NCI-H2029 (cell line): ENCODE measurements at places on chromosomes 5 and 9.

GRCh38 chr9:137982200-137982599 lies 104.6 kb downstream of the CACNA1B start:
- DNase-seq, result peak; percentile 52

DNA sequence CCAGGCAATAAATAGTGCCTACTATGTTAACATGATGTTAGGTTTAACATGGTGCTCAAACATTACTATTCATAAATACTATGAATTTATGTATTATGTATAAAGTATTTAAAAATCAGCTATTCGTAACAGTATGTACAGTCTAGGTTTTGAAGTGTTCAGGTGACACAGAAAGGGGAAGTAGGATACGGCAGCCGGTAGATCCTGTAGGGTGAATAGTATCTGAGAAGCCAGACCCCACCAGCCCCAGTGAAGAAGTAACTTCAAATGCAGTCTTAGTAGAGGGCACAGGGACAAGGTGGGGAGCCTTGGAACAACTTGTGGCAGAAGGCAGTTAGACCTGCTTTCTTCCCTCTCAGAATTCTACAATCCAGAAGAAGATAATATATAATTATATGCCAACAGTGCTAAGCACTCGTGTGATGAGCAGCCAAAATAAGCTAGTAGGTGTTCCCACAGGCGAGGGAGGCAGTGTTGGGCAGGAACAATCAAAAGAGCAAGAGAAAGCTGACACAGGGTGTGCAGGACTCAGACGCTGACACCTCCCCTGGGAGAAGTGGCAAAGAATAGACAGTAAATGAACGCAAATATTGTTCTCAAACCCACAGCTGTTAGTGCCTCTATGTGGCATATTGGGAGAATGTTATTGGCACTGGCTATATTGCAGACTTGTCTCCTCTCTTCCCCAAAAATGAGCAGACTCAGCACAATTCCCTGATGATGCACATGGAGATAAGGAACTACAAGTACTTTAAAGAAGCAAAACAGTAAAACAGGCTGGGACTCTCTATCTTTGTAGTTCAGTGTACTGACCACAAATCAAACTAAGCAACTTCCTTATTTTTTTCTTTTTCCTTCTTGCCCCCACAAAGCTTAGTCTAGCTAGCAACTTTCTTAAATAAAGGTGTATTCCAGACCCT lies 4.6 kb downstream of the ZNF367 start:
- no peak for DNase-seq

GRCh38 chr9:127937388-127938297 lies at the start of gene DPM2:
Gene DPM2 (minus strand): TSS chr9:127937854. CDS start chr9:127937820, 34 bp downstream.
- peak; percentile 88 for DNase-seq

DNA sequence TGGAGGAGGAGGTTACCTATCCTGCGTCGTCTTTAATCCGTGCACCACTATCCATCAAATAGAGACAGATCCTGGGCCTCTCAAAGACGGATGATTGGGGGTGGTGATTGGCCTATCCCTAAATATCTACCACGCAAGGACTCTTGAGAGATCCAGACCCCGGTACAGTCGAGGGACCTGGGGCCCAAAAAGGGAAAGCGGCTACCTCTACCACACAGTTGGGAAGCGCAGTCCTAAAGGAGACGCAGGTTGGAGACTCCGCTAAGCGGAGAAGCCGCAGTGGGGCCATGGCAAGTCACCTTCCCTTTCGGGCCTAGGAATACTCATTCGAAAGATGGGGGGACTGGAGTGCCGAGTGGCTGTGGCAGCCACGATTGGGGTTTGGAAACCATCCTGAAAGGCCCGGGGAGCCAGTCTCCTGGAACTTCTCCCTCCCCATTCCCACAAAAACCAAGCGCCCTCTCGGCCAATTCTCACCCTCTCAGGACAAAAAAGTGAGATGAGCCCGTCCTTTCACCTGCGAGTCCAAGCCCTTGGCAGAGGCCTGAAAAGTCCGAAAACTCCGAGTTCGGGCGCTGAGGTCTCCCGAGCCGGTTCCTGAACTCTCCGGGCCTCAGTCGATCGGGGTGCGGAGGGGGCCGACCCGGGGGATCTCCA lies 499 bp upstream of the FOXE1 start:
- no peak for DNase-seq

DNA sequence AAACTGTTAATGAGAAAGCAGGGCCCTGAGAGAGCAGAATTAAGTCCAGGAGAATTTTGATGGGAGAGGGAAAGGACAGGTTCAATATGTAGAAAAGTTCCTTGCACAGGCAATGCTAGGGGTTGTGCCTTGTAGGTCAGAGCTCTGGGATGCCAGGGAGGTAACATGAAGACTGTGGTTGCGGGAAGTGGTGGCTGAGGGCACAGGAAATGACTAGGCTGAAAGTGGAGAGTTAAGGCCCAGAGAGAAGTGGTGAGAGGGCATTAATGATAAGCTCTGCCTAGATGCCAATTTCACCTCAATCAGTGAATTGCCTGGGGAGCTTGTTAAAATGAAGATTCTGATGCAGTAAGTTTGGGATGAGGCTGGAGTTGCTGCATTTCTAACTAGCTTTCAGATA lies 31.5 kb upstream of the PPP3R2 start:
- no peak for DNase-seq

DNA sequence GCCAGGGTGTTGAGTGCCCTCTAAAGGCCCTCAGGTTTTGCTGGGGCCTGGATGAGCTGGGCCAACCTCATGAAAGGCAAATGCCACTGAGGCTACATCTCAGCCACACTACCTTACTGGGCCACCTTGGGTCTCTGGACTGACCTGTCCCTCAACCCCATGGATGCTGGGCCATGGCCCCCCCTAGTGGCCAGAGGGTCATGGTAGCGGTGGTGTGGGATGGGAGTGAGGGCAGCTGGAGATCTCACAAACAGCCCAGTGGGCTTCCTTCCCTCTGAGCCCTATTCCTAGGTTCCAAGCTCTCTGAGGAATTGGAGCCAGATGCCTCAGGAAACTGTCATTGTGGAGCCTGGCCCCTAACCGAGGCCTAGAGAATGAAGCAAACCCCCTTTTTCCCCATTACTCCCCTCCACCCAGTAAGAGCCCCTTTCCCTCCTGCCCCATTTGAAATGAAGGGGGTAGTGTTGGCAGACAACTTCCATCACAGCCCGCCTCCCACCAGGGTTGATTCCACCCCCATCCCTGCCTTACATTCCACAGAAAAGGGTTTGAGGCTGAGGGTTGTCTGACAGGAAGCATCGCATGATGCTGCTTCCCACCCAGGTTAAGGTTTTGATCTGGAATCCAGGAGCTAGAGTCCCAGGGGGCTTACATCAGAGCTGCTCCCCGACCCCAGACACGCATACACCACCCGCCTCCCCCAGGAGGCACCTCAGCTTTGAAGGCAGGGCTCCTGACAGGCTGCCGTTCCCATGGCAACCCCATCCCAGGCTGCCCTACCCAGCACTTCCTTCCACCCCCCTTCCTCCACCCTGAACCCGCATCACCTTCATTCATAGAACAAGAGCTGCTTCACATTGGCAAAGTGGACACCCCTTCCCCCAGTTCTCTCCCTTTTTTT lies 63.9 kb downstream of the PCDH1 start:
- peak; percentile 26 for DNase-seq

GRCh38 chr5:17261075-17261474 lies 43.6 kb downstream of the BASP1 start:
- no peak for DNase-seq
